Esophagus (tissue), 2 donors: ENCODE measurements at places on chromosomes 3 and 15. TPM values are rescaled to one million over a fixed set of nuclear protein-coding genes. Genes with fewer than 3 reads are reported as not detected.

DNAJA4 gene
- 11.8 TPM for polyA plus RNA-seq

GABRB3 gene
- 0.08 TPM for polyA plus RNA-seq

GRK7 gene
- 0.01 TPM for polyA plus RNA-seq

CHSY1 gene
- 3.3 TPM for polyA plus RNA-seq

FILIP1L gene
- 6.9 TPM for polyA plus RNA-seq

GOLGA8Q gene
- 0.22 TPM for polyA plus RNA-seq

APBA2 gene
- polyA plus RNA-seq = 0.77 TPM

ISLR gene
- polyA plus RNA-seq = 5.3 TPM

CLRN1 gene
- polyA plus RNA-seq = not detected

DPPA2 gene
- not detected for polyA plus RNA-seq

OSBPL10 gene
- 9.0 TPM for polyA plus RNA-seq

XYLB gene
- polyA plus RNA-seq = 1.5 TPM

ARGFX gene
- not detected for polyA plus RNA-seq

CACNA1D gene
- polyA plus RNA-seq = 0.61 TPM

CEP63 gene
- polyA plus RNA-seq = 11.7 TPM

CLDND1 gene
- 82.5 TPM for polyA plus RNA-seq

SI gene
- 0.04 TPM for polyA plus RNA-seq

BDH1 gene
- 49.5 TPM for polyA plus RNA-seq

FMN1 gene
- 2.1 TPM for polyA plus RNA-seq

AADAC gene
- polyA plus RNA-seq = 0.75 TPM

TTC14 gene
- 9.1 TPM for polyA plus RNA-seq

GRAMD1C gene
- polyA plus RNA-seq = 21.1 TPM

FOXL2NB gene
- polyA plus RNA-seq = 0.04 TPM

PRR20G gene
- polyA plus RNA-seq = not detected

CACNA2D3 gene
- polyA plus RNA-seq = 1.7 TPM

PSTPIP1 gene
- 3.6 TPM for polyA plus RNA-seq

GHSR gene
- polyA plus RNA-seq = not detected

C3orf20 gene
- polyA plus RNA-seq = not detected

SPATA12 gene
- polyA plus RNA-seq = 0.05 TPM

EFHB gene
- 1.7 TPM for polyA plus RNA-seq

ZPLD1 gene
- not detected for polyA plus RNA-seq

SCAMP2 gene
- 62.3 TPM for polyA plus RNA-seq

TRIM71 gene
- polyA plus RNA-seq = not detected

CLEC3B gene
- 7.5 TPM for polyA plus RNA-seq

BUB1B gene
- 5.8 TPM for polyA plus RNA-seq

ANKRD63 gene
- polyA plus RNA-seq = not detected

TM4SF18 gene
- 0.53 TPM for polyA plus RNA-seq
